ENCODE measurements at places on chromosomes 1 and 21. TPM values are rescaled to one million over a fixed set of nuclear protein-coding genes. Genes with fewer than 3 reads are reported as not detected.
A peak's percentile ranks its signal among the peaks of the same experiment; 100 is the strongest.

- 0 out of 2 replicates have a peak, but pooled peaks cover 2% of the 10 kb centered on the region for H3K4me1 ChIP-seq
- H3K36me3 ChIP-seq: no peaks in the 10 kb centered on the region
- H3K27ac ChIP-seq: no peak overlapping the region
- H3K27me3 ChIP-seq: no peaks in the 10 kb centered on the region
- no peak for DNase-seq
Observed at GRCh38 chr21:37445228-37445627, 78.7 kb downstream of the DYRK1A start.

DNA sequence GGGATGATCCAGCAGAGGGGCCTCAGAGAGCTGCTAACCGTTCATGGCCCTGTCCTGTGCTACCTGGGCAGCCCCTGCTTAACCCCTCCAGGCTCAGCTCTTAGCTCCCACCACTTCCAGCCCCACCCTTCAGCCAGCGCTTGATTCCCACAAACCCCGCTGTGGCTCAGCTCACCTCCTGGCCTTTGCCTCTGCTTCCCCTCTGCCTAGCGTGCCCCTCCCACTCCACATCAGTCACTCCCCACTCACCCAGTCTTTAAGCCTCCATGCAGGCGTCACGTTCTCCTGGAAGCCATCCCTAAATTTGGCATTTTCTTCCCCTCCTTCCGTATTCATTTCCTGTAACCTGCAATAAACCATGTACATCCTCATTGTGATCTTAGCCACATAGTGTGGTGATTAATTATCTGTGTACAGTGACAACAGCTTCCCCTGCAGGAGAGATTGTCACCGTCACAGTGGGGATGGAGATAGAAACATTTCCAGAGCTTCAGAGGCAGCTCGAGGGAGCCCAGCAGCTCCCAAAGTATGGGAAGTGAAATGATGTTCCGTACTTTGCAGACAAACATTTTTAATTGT lies 65.5 kb downstream of the EPHB2 start:
- peaks cover 14% of the 10 kb centered on the region for H3K4me1 ChIP-seq
- H3K4me3 ChIP-seq: no peak overlapping the region
- no peak overlapping the region for H3K27ac ChIP-seq

- H3K36me3 ChIP-seq: no peaks in the 10 kb centered on the region
- no peak overlapping the region for H3K27ac ChIP-seq
- no peak for DNase-seq
- no peaks in the 10 kb centered on the region for H3K4me1 ChIP-seq
- H3K27me3 ChIP-seq: peaks cover 4% of the 10 kb centered on the region
Observed at GRCh38 chr1:60600532-60600931, 481.8 kb upstream of the NFIA start.

DNA sequence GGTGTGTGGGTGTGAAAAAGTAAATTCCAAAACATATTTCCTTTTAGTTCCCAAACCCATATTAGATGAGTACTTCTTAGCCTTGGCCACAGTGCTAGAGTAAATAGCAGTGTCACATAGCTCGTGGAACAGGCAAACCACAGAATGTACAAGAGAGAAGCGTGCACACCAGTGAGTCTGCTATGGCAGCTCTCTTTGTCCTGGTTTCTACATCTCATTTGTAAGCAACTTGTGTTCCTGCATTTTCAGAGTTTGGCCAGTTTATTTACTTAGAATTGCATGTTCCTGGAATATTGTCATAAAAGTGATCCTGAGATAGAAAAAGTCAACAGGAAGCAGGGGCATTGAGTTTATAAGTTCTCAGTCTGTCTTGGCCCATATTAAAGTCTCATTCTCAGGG lies 142.1 kb downstream of the DHRS3 start:
- DNase-seq: no peak
- peak overlapping the region; percentile 3 for H3K27ac ChIP-seq
- H3K36me3 ChIP-seq: no peaks in the 10 kb centered on the region
- H3K4me3 ChIP-seq: no peak overlapping the region
- H3K27me3 ChIP-seq: no peaks in the 10 kb centered on the region

Gene PLA2G2D
- not detected for total RNA-seq

Measured in HCT116 (cell line).